ENCODE measurements at places on chromosomes 16 and 17.

DNA sequence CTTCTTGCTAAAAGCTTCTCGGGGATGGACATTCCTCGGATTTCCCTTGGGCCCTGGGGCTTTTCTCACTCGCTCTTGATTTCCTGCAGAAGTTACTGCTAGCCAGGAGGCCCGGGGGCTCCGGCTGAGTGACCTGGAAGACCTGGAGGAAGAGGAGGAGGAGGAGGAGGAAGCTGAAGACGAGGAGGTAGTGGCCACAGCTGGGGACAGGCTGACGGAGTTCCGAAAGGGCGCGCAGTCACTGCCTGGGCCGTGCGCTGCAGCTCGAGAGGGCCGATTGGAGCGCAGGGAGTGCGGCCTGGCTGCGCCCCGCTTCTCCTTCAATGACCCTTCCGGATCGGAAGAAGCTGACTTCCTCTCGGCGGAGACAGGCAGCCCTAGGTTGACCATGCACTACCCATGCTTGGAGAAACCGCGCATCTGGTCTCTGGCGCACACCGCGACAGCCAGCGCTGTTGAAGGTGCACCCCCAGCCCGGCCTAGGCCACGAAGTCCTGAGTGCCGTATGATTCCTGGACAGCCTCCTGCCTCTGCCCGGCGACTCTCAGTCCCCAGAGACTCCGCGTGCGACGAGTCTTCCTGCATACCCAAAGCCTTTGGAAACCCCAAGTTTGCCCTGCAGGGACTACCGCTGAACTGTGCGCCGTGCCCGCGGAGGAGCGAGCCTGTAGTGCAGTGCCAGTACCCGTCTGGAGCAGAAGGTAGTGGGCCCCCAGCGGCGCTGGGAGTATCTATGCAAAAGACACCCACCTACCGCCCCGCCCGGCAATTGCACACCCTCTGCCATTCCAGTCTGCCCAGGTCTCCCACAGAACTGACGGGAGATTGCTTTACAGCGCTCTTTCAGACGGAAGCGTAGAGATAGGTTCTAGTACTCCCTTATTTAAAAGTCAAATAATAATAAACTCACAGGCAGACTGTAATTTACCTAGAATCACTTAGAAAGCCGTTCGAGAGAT is 4.9 kb downstream of the IRX6 start:
- DNase-seq: no peak

- peak; percentile 44 for DNase-seq
These were observed 22.1 kb upstream of the IL17C start for GRCh38 chr16:88616320-88616719.

GRCh38 chr17:8794636-8795035 is 4.5 kb downstream of the MFSD6L start:
- DNase-seq: no peak

GRCh38 chr16:29743475-29743826 is 2.3 kb downstream of the C16orf54 start:
- DNase-seq: no peak

DNA sequence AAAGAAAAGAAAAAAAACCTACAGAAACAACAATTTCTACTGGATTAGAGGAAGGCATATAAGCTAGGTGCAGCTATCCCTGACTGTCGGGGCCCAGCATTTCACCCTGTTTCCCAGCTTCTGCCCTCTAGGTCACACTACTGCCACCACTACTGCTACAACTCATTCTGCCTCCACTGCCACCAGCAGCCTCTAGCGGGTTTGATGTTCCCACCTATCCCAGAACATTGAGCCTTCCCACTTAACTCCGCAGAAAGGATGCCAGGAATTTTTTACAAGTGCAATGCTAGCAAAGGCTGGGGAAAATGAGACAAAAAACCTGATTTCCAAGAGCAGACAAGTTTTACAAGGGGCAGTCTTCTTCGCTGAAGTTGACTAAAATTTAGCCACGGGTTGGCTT is 10.4 kb downstream of the ADCY9 start:
- DNase-seq: no peak

- no peak for DNase-seq
These were observed 1.9 kb upstream of the TNFSF13 start for GRCh38 chr17:7556627-7557026.

DNA sequence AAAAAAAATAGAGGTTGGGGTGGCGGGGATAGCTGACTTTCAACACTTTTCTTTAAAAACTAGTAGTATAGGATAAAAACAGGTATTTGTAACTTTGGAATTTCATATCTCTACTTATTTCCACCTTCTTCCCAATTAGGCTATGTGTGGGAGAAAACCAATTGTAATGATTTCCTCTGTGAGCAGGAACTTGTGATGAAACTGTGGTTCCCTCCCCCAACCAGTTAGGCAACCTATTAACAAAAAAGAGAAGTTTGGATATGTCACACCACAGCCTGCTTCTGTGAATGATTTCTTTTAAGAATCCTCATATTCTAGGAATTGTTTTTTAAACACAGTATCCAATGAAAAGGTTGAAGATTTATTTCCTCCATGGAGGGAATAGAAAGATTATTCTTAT is 1.9 kb downstream of the IGSF6 start:
- no peak for DNase-seq

DNA sequence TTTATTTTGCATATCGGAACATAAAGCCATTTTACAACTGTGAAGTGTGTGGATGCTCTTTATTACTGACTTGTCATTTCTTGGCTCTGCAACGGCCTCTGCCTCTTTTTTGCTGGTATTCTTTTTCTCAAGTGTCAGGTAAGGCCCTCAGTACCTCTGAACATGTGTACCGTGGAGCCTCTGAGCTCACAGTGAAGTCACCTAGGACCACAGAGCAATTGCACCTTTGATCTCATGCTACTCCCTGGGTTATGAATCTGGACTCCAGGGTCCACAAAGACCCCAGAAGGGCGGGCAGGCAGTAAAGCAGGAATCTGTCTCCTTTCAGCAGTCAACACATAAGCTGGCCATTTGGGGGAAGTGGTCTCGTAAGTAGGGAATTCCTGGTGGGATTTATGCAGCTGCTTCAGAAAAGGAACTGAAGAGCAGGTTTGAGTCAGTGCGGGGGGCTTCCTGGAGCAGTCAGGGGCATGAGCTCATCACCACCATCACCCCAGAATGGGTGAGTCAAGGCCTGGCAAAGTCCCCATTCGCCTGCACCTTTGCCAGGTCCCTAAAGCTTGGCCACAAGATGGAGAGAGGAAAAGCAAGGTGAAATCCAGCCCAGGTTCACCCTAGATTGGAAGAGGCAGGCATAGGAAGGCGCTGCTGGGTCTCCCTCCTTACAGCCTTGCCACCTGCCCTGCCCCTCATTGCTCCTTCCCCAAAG is 33.0 kb downstream of the TBX4 start:
- DNase-seq: no peak

DNA sequence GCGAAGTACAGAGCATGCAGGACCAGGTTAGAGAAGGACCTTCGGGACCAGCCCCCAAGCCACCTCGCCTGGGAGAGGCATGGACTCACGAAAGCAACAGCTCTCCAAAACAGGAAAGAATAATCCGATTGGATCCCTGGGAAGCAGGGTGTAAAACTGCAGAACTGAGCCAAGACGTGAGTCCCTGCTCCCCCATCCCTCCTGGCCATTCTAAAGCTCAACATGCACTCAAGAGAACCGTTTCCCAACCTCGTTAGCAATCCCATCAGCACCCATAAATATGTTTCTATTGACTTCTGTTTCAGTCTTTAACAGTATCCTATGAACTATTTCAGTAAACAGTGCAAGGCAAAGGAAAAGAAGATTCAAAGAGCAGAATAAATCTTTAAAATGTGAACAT is 167.0 kb downstream of the COPRS start:
- no peak for DNase-seq

GRCh38 chr17:42618442-42619150 is 9.1 kb downstream of the TUBG1 start:
- peak; percentile 69 for DNase-seq
